ENCODE measurements at places on chromosomes 3 and 15. TPM values are rescaled to one million over a fixed set of nuclear protein-coding genes. Genes with fewer than 3 reads are reported as not detected.

The TRAT1 gene
- total RNA-seq = not detected

The STAC gene
- total RNA-seq = 0.93 TPM

The EPM2AIP1 gene
- 27.9 TPM for total RNA-seq

The ATP13A3 gene
- total RNA-seq = 74.6 TPM

The GOLGA8H gene
- 2.1 TPM for total RNA-seq

The LRRC15 gene
- total RNA-seq = not detected

GRCh38 chr3:194397757-194398312 lies 1.2 kb downstream of the GP5 start:
- no peak for DNase-seq
- peaks cover 3% of the 10 kb centered on the region for H3K36me3 ChIP-seq
- peaks cover 40% of the 10 kb centered on the region for H3K4me1 ChIP-seq

DNA sequence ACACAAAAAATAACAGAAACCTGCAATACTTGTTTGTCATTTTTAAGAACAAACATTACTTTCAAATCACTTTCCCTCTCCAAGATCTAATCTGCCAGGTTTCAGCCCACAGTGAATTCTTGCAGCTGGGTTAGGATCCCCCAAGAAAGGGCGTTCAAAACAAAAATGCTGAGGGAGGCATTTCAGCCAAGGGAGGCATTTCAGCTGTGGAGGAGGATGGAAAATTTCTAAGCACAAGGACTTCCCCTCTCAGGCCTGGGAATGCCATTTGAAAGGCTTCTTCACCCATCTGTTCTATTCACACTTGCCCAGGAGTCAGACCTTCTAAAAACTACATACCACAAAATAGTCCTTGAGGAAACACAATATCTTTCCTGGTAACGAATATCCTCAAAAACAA lies 69.1 kb downstream of the P3H2 start:
- no peak overlapping the region for H3K27ac ChIP-seq
- DNase-seq = no peak
- H3K4me3 ChIP-seq = no peak overlapping the region
- no peaks in the 10 kb centered on the region for H3K36me3 ChIP-seq
- no peaks in the 10 kb centered on the region for H3K4me1 ChIP-seq

- no peak overlapping the region for H3K27ac ChIP-seq
- peaks cover 22% of the 10 kb centered on the region for H3K4me1 ChIP-seq
- H3K27me3 ChIP-seq = no peaks in the 10 kb centered on the region
- no peak overlapping the region for H3K4me3 ChIP-seq
Observed at GRCh38 chr15:47741082-47741481, 23.8 kb downstream of the SEMA6D start.

DNA sequence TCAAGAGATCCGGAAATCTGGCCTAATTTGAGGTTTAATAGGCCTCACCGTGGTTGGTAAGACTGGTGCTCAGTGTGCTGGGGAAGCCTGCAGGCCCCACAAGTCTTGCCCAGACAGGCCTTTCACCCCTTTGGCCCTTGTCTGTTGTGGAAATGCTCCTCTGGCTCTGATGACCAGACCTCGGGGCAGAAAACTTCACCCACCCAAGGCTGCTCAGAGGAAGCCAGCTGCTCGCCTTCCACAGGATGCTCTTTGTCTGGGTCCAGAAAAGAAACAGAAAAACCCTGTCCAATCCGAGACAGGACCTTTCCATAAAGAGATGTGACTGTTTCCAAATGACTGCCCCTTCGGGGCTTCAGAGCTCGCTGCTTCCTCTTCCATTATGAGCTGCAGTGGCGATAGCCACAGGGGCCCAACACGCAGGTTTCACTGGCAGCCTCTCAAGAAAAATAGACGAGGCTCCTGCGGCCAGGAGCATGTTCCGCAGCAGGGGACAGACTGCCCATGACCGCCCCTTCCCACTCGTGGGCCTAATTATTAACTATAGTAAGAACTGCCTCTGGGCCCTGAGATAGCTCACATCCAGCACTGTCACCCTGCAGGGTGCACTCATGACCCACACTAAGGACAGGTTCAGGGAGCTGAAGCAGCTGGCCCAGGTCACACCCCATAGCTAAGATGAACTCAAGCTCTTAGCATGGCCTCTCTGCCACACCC lies 6.8 kb upstream of the SNX22 start:
- H3K4me1 ChIP-seq = peaks cover 43% of the 10 kb centered on the region
- H3K4me3 ChIP-seq = peak overlapping the region; percentile 56
- H3K27ac ChIP-seq = peak overlapping the region; percentile 91
- peaks cover 15% of the 10 kb centered on the region for H3K36me3 ChIP-seq
- no peak for DNase-seq
- peaks cover 4% of the 10 kb centered on the region for H3K27me3 ChIP-seq

GRCh38 chr15:81038975-81039607 lies 38.4 kb downstream of the TLNRD1 start:
- DNase-seq = no peak
- no peaks in the 10 kb centered on the region for H3K36me3 ChIP-seq
- no peaks in the 10 kb centered on the region for H3K4me1 ChIP-seq
- H3K27ac ChIP-seq = no peak overlapping the region

GRCh38 chr15:66842710-66843441 lies 140.8 kb downstream of the SMAD6 start:
- H3K36me3 ChIP-seq = no peaks in the 10 kb centered on the region
- H3K27ac ChIP-seq = no peak overlapping the region
- peak; percentile 29 for DNase-seq
- H3K27me3 ChIP-seq = peaks cover 25% of the 10 kb centered on the region

- peaks cover 4% of the 10 kb centered on the region for H3K36me3 ChIP-seq
- DNase-seq = no peak
- no peak overlapping the region for H3K27ac ChIP-seq
- H3K4me3 ChIP-seq = no peak overlapping the region
- peaks cover 14% of the 10 kb centered on the region for H3K4me1 ChIP-seq
Observed at GRCh38 chr15:52765785-52766184, 24.4 kb downstream of the ONECUT1 start.

- H3K4me3 ChIP-seq = peak overlapping the region; percentile 89
- peak overlapping the region; percentile 99 for H3K27ac ChIP-seq
- peaks cover 25% of the 10 kb centered on the region for H3K4me1 ChIP-seq
- no peaks in the 10 kb centered on the region for H3K36me3 ChIP-seq
- no peak for DNase-seq
Observed at GRCh38 chr15:67521783-67522568, 1.0 kb downstream of the C15orf61 start.

DNA sequence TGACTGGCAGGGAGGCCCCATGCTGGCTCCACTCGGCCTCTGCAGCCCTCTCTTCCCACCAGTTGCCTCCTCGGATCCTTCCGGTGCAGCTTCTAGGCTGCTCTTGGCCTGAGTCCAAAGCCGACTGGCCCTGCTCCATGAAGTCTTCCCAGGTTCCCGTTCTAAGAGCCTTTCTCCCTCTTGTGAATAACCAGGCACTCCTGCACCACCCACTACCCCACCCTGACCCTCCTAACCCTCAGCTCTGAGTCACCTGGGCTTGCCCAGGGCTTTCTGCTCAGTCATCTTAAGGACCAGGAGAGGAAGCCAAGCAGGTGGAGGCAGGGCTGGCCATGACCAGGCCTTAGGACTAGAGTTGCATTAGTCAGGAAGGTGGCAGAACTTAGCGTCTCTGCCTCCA lies 28.1 kb upstream of the CNBP start:
- H3K36me3 ChIP-seq = no peaks in the 10 kb centered on the region
- H3K4me1 ChIP-seq = no peaks in the 10 kb centered on the region
- no peaks in the 10 kb centered on the region for H3K27me3 ChIP-seq
- no peak overlapping the region for H3K4me3 ChIP-seq
- H3K27ac ChIP-seq = no peak overlapping the region

GRCh38 chr15:68695061-68695595 lies 116.3 kb downstream of the CORO2B start:
- DNase-seq = no peak
- H3K4me3 ChIP-seq = no peak overlapping the region
- H3K27ac ChIP-seq = peak overlapping the region; percentile 58
- no peaks in the 10 kb centered on the region for H3K27me3 ChIP-seq
- peaks cover 14% of the 10 kb centered on the region for H3K36me3 ChIP-seq

DNA sequence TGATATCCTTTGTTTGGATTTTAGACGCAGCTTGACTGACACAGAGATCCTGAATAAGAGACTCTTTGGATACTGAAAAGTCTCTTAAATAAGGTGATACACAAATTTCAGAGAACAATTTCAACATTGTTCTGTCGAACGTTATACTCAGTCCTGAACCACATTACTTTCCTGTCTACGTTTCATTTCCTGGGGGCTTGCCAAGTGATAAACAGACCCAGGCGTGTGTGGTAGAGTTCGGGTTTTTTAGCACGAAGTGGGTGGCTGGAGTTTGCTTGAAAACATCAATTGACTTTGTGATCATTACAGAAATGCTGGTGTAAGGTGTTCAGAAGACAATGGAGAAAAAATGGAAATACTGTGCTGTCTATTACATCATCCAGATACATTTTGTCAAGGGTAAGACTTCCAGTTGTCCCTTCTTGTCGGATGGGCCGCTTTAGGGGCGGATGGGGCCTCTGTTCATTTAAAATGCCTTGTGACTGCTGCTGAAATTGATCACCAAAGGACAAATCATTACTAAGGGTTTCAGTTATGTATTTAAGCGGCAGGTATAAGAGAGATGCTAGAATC lies at the start of gene CD96:
CD96 (plus strand) TSS at position 287 of the 573 bp plus-strand sequence; CDS start at position 339, 52 bp downstream.
- H3K36me3 ChIP-seq = no peaks in the 10 kb centered on the region
- peaks cover 15% of the 10 kb centered on the region for H3K4me1 ChIP-seq
- no peak within 1 kb of the TSS for H3K27ac ChIP-seq
- H3K27me3 ChIP-seq = no peaks in the 10 kb centered on the region
- H3K4me3 ChIP-seq = no peak within 1 kb of the TSS

- H3K4me3 ChIP-seq = no peak overlapping the region
- peaks cover 2% of the 10 kb centered on the region for H3K36me3 ChIP-seq
- no peak overlapping the region for H3K27ac ChIP-seq
- DNase-seq = no peak
- H3K27me3 ChIP-seq = no peaks in the 10 kb centered on the region
Observed at GRCh38 chr15:77426871-77427270, 6.2 kb downstream of the HMG20A start.

DNA sequence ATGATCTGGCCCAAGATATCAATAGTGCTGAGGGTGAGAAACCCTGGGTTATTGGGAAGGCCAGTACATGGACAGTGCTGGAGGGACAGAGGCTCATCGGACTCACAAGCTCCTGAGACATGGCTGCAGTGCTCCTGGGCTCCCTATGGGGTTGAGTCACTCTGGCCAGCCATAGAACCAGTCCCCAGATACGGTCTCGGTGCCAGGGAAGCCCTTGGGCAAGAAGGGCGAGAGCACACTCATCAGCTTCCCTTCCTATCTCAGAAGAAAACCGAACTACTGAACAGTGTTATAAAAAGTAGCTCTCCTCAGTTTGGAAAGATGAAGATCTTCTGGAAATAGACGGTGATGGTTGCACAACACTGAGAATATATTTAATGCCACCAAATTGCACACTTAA lies 34.4 kb downstream of the POC1A start:
- H3K4me3 ChIP-seq = no peak overlapping the region
- peaks cover 13% of the 10 kb centered on the region for H3K36me3 ChIP-seq
- peaks cover 19% of the 10 kb centered on the region for H3K4me1 ChIP-seq

DNA sequence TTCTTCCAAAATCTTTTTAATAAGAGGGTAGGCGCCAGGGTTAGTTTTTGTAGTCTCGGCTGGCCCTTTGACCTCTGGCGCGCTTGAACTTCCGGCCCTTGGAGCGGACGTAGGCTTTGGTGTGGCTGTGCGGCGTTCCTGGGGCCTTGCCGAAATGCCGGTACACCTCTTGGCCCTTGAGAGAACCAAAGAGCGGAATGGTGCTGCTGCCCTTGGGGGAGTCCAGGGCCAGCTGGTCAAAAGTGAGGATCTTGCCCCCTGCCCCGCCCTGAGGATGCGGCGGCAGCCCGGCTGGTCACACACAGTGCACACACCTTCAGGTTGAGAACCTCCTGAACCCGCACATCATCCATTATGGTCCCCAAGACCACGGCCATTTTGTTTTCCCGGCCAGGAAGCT lies 20.0 kb upstream of the CHRNB4 start:
- peaks cover 8% of the 10 kb centered on the region for H3K27me3 ChIP-seq
- H3K27ac ChIP-seq = no peak overlapping the region
- DNase-seq = no peak
- no peaks in the 10 kb centered on the region for H3K4me1 ChIP-seq
- H3K36me3 ChIP-seq = no peaks in the 10 kb centered on the region

GRCh38 chr3:177220136-177220974 lies 23.1 kb upstream of the TBL1XR1 start:
- no peaks in the 10 kb centered on the region for H3K27me3 ChIP-seq
- peak overlapping the region; percentile 4 for H3K27ac ChIP-seq
- H3K36me3 ChIP-seq = no peaks in the 10 kb centered on the region

DNA sequence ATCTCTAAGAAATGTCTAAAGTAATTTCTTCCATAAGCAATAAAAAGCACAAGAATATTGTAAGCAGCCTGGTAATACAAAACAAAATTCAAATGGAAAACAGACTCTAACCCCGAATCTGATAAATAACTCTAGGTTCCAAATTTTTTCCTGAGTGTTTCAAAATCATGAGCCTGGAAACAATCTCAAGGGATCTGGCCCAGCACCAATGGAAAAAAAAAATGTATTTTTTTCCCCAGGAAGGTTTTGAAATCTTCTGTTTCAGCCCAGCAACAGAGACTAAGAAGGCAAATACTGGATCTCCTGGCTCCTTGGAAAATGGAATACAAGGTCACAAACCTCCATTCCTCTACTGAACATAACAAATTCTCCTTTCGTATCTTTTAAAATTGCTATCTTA lies 13.0 kb downstream of the TBC1D2B start:
- peaks cover 40% of the 10 kb centered on the region for H3K4me1 ChIP-seq
- H3K27me3 ChIP-seq = no peaks in the 10 kb centered on the region

Data from neural crest cell (in vitro differentiated cells).